ENCODE measurements at places on chromosomes 13 and 19.

DNA sequence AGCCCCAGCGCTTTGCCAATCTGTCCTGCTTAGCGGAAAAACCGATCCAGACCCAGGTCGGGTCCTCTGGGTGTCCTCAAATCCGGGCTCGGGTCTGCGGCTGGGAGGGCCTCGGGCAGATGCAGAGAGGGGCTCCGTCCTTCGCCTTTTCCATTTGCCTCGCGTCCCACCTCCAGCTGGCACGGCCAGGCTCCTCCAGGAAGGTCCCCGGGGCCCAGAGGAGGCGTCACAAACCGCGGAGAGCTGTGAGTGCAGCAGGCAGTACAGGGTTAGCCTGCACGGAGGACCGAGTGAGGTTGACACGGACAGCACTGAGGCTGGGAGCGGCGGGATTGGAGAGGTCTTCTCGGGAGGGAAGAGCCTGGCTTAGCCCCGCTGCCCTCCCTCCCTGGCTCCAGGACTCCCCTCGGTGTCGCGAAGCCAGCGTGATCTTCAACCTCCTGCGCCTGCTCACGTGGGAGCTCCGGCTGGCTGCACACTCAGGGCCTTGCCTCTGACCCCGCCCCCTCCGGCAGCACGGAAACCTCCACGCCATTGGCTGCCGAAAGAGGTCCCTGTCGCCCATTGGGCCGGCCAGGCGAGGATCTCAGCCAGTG is 2.8 kb upstream of the IFNL2 start:
- no peak for DNase-seq

GRCh38 chr13:91372911-91373310 is 25.4 kb downstream of the MIR17HG start:
- DNase-seq, result no peak

DNA sequence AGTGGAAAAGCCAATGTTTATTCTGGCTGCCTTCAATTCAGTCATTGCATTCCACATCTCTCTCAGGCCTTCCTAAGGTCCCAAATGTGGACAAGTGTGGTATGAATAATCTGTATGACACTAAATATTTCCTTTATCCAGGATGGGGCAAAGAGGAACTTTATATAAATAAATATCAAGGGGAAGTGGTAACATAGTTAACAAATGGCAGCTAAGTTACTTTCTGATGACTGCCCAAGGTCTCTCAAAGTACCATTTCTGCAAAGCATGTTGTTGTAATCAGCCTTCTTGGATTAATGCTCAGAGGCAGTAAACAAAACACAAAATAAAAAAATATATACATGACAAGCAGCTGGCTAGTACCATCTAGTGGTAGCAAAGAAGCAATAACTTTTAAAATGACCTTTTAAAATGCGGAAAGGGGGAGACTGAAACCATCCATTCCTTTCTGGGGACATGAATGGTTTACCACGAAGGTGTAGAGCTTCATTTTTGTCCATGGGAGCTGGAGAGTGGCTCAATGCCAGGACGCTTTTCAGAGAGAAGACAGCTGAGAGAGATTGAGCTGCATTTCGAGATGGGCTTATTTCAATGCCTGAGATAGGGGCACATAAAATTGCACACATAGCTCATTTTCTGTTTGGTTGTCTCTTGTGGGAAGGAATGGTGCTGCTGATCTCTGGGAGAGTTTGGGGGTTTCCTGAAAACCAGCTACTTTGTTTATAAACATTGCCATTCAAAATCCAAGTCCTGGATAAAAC is 259.2 kb downstream of the RFC3 start:
- no peak for DNase-seq

DNA sequence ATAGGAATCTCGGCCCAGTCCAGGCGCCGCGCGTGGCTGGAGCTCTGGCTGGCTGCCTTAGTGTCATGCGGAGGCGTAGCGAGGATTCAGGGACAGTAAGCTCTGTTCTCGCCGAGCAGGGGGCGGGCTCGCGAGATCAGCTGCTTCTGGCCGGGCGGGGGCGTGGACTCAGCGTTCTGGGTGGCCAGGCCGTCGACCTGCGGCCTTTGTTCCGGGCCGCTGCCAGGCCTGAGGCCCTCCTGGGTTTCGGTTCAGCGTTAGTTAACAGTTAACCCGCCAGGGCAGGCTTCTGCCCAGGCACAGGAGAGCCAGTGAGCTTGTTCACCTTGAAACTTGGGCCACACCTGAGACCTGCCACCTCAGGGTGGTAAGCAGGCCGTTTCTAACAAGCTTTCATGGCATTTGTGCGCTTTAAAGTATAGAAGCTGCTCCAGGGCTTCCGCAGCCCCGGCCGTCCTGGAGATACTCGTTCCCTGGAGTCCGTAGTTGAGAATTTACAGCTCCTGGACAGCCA is 332.2 kb upstream of the SGCG start:
- DNase-seq, result no peak

- DNase-seq, result no peak
Measured at GRCh38 chr13:47481536-47481935, 519.5 kb downstream of the SUCLA2 start.

DNA sequence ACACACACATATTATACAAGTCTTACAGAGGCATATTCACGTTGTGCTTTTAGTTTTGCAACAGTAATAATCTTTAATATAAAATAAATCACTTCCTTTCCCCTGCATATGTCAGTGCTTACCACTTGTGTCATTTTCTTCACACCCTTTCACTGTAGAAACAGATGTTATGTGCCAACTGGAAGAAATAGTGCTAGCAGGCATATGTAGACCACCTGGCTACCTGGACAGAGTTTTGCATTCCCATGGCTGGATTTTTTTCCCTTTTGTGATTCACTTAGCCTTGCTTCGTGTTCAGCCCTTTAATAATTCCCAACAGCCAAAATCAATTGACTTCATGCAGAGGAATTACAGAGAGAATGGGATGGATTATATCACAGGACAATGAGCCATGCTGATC is 399.1 kb upstream of the SPRY2 start:
- DNase-seq, result no peak

DNA sequence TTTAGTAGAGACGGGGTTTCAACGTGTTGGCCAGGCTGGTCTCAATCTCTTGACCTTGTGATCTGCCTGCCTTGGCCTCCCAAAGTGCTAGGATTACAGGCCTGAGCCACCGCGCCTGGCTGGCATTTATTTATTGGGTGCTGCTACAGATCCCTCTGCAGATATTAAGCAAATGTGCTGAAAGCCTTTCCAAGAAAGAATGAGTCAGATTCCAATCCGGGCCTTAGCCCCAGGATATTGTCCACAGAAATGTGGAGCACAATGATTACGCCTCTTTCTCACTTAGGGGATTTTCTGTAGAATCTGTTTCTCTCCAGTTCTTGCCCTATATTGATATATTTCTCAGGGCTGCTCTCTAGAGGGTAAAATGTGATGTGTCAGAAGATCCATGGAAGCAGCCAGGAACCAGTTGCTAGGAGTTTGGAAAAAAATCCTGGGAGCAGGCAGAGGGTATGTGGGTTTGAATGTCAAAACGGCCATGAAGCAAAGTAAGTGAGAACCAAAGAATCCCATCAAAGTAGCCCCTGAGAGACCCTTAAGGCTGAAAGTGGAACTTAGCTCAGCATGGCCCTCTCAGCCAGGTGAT is 24.8 kb upstream of the IGFL4 start:
- DNase-seq, result no peak

GRCh38 chr19:55058781-55059610 is 4.0 kb downstream of the RDH13 start:
- no peak for DNase-seq

GRCh38 chr19:37692956-37693620 is 26.5 kb downstream of the ZNF607 start:
- no peak for DNase-seq

DNA sequence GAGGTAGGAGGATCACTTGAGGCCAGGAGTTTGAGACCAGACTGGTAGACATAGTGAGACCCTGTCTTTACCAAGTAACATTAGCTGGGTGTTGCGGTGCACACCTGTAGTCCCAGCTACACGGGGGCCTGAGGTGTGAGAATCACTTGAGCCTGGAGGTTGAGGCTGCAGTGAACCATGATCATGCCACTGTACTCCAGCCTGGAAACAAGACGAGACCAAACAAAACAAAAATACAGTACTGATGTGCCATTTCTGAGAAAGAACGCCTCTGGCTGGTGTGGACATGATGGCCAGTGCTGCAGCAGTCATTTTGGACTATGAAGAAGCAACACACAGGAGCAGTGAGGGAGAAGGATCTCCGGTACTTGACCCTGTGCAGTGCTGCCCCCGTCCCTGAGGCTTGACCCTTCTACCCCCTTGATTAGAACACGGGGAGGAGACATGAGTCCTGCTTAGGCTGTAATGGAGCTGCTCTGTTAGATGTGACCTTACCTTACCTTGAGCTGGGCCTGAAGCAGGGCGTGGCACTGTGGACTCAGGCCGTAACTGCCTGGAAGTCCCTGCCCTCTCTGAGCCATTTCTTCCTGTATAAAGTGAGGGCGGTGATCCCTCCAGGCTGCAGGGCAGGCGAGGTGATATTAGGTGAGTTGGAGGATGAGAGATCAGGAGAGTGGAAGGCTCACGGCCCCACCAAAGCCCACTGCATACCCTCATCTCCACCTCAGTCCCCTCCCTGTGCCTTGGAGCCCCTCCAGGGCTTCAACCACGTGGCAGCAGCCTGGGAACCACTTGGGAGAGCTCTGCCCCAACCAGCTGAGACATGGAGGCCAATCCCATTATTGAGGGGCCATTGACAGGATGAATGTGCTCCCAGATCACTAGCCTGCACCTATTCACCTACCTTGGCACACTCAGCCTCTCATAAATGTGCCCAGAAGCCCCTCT is 5.9 kb downstream of the RPL18A start:
- DNase-seq, result no peak

Data from T follicular helper cell (primary cell).